ENCODE measurements at places on chromosomes 7 and 10. TPM values are rescaled to one million over a fixed set of nuclear protein-coding genes. Genes with fewer than 3 reads are reported as not detected.

DNA sequence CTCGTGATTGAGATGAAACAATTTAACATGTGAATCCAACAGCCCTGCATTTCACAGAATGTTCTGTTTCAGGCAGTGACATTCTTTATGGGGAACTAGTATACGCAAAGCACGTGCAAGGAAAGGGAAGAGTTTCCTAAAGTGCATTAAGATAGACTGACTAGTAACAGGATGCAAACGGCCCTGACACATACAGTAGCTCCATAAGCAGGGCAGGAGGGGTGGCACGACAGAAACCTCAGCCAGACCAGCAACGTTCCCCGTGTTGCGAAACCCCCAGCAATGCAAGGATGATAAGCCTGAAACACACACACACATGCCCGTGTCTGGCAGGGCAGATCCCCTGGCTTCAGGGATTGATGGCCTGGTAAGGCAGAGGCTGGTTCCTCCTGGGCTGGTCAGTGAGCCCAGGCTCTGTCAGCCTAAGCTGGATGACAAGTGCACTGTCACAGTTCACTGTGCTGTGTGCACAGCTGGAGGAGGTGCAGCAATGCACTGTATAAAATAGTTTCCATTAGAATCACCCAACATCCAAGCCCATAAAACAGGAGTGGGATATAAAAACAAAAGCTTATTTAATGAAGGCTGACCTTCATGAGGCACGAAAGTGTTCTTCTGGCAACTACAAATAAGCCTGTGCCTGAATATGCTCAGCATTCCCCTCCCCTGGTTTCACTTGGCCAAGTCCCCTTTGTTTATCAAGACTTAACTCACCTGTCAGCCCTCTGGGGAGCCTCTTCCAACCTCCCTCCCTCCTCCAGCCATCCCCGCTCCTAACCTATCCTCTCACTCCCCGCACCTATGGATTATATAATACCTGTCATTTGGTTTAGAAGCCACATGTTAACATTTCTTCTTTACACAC lies 88.8 kb downstream of the GSAP start:
- H3K27ac ChIP-seq, result peak overlapping the region; percentile 78
- H3K4me1 ChIP-seq, result peaks cover 54% of the 10 kb centered on the region
- H3K36me3 ChIP-seq, result no peaks in the 10 kb centered on the region

DNA sequence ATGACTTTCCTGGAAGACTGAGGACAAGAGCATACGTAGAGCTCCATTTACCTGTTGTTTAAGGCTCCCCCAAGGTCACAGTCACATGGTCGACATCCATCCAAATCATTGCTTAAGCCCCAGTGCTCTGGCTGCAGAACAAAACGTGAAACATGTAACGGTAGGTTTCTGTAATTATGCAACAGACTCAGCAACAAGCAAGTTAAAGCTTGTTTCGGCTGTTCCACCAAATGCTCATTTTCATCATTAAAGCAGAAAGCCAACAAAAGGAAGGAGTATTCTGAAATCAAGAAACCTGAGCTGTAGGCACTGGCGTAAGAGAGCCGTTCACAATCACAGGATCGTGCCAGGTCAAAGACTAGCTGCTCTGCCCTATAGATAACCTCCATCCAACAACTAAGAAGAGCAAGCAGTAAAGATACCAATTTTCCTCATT lies 30.0 kb downstream of the LAMB1 start:
- no peaks in the 10 kb centered on the region for H3K4me1 ChIP-seq
- DNase-seq, result no peak
- no peak overlapping the region for H3K4me3 ChIP-seq
- no peak overlapping the region for H3K27ac ChIP-seq
- no peaks in the 10 kb centered on the region for H3K36me3 ChIP-seq

DNA sequence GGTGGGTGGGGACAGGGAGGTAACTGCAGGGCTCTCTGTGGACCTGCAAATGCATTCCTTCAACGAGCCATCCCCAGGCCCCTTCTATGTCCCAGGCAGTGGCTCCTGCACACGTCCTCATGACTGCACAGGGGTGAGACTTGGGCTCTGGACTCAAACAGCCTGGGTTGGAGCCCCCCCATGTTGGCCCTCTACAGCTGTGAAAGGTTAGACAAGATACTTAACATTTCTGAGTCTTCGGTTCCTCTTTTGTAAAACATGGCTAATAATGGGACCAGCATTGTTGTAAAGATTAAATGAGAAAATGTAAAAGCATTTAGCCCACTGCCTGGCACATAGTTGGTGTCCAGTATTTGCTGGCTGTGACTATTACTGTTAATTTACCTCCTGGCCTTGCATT lies 41.8 kb downstream of the CHST3 start:
- no peaks in the 10 kb centered on the region for H3K36me3 ChIP-seq
- no peaks in the 10 kb centered on the region for H3K4me1 ChIP-seq
- no peak for DNase-seq
- H3K4me3 ChIP-seq, result no peak overlapping the region
- H3K27ac ChIP-seq, result no peak overlapping the region
- H3K27me3 ChIP-seq, result no peaks in the 10 kb centered on the region

The FRAT1 gene
- total RNA-seq, result 3.2 TPM

DNA sequence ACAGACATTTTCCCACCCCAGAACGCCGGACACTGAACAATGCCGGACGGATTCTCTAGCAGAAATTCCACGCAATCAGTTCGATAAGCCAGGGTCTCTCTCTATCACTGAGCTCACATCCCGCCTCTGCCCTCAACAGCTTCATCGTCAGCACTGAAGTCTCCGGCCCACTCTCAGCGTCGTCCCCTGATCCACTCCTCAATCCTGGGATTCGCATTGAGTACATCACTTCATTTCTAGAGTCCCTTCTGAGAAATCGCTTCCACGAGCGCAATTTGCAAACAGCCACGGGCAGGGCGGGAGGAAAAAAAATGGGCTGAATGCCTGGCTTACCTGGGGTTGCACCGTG lies 365 bp downstream of the YME1L1 start:
- H3K27me3 ChIP-seq, result no peaks in the 10 kb centered on the region
- peaks cover 65% of the 10 kb centered on the region for H3K36me3 ChIP-seq
- peak overlapping the region; percentile 91 for H3K4me3 ChIP-seq
- DNase-seq, result peak; percentile 39
- peaks cover 38% of the 10 kb centered on the region for H3K4me1 ChIP-seq

The KIF20B gene
- 58.1 TPM for total RNA-seq

The INMT gene
- total RNA-seq, result not detected

The SH3PXD2A gene
- 7.4 TPM for total RNA-seq

DNA sequence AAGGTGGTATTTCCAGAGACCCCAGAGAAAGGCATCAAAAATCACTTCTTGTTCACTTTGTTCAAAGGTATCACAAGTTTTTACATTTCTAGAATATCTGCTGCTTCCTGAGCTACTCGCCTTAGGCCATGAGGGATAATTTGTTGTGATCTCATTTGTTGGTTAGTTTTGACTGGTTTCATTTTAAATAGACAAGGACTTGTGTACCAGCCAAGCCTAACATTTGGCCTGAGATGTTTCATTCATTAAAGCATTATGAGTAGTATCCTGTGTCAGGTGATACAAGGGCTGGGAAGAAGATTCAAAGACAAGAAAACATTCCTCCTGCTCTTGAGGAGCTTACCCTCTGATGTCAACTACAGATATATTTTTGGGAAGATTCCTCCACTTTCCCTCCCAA lies 170.3 kb upstream of the FAM171A1 start:
- no peak overlapping the region for H3K27ac ChIP-seq
- H3K36me3 ChIP-seq, result no peaks in the 10 kb centered on the region
- H3K4me3 ChIP-seq, result no peak overlapping the region
- DNase-seq, result no peak
